Coronary artery (tissue), 2 donors: ENCODE measurements at places on chromosomes 13 and 19.
A peak's percentile ranks its signal among the peaks of the same experiment; 100 is the strongest.

GRCh38 chr13:59458908-59459579 is 704.7 kb downstream of the DIAPH3 start:
- no peak for DNase-seq

GRCh38 chr13:50257646-50258045 is 242.4 kb downstream of the KCNRG start:
- DNase-seq = no peak

- peak; percentile 77 for DNase-seq
Measured at GRCh38 chr13:46211483-46212351, at the start of gene LRRC63. LRRC63 (plus strand) TSS chr13:46211928; CDS start chr13:46213035, 1,107 bp downstream.

- DNase-seq = no peak
Measured at GRCh38 chr13:59659981-59660380, 503.7 kb downstream of the DIAPH3 start.

DNA sequence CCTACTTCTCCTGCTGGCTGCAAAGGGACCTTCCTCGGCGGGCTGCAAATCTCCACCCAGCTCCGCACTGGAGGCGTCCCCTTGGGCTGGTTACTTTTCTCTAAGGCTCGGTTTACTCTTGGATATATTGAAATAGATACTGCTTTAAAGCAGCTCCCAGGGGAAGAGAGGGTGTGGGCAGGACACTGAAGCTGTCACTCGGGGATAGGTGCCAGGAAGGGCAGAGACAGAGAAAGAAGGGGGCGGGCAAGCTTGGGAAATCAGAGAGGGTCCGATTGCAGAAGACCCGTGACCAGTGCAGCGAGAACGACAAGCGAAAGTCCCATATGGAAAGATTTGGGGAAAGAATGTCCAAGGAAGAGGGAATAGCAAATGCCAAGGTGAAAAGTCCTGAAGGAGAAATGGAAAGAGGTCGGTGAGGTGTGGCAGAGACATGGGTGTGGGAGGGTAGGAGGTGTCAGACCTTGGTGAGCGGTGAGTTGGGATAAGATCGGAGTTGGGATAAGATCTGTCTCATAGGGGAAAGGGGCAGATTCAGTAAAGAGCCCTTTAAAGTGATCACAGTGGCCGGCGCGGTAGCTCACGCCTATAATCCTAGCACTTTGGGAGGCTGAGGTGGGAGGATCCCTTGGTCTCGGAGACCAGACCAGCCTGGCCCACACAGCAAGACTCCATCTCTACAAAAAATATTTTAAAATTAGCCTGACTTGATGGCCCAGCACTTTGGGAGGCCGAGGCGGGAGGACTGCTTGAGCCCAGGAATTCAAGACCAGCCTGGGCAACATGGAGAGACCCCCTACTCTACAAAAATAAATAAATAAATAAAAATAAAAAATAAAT is 618 bp downstream of the THSD8 start:
- DNase-seq = no peak

- DNase-seq = no peak
Measured at GRCh38 chr13:92572190-92572589, 654.4 kb upstream of the GPC6 start.

- no peak for DNase-seq
Measured at GRCh38 chr13:42645717-42646116, 71.8 kb downstream of the TNFSF11 start.

- DNase-seq = no peak
Measured at GRCh38 chr13:72390909-72391308, 336.5 kb downstream of the MZT1 start.

GRCh38 chr13:98577836-98578285 is 954 bp upstream of the STK24 start:
- no peak for DNase-seq
